Stimulated activated CD8-positive, alpha-beta memory T cell treated with anti-CD3 and anti-CD28 coated beads, Interleukin-2, amount 100 ng/mL, for 48 hours (primary cell): ENCODE measurements at places on chromosomes 1 and 21.

DNA sequence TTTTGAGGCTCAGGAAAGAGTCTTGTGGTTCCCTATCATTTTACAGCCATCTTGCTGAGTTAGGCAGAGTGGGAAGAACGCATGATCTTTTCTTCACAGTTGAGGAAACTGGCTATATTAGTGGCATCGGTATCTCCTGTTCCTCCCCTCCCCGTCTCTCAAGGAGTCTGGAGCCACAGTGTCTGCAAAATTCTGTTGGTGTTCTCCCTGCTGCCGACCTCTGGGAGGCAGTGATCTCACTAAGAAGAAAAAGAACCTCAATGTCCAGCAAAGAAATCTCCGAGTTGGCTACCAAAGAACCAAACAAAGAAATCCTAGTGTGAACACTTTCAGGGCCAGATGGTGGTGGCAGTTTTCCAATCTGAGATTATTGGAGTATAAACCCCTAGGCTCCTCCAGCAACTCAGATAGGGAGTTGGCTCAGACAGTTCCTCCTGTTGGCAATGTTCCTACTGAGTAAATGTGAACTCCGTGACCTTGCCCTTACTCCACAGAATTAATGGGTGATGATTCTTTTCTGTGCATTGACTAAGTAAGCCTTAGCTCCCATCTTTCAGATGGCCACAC is 41.2 kb downstream of the PRAMEF20 start:
- no peak for DNase-seq

- DNase-seq = no peak
Measured at GRCh38 chr1:170874671-170875070, 60.7 kb upstream of the MROH9 start.

DNA sequence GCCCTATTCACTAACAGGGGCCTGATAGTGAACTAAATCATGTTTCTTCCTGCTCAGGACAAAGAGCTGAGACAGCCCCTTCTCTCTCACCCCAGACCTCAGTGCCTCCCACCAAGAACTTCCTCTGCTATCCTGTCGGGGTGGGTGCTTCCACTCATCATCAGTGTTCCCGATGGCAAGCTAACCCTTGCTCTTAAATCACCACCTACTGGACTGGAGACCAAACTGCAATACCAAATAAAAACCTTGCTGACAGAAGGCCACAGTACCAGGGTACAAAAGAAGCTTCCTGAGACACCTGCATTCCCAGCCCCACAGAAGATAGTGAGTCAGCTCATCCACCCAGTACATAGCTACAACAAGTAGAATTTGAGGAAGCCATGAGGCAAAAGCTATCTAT is 799.5 kb downstream of the LTN1 start:
- DNase-seq = no peak

- peak; percentile 36 for DNase-seq
Measured at GRCh38 chr1:113929750-113930498, 800 bp downstream of the HIPK1 start.

GRCh38 chr1:92476071-92476631 is 10.6 kb downstream of the GFI1 start:
- DNase-seq = peak; percentile 46

DNA sequence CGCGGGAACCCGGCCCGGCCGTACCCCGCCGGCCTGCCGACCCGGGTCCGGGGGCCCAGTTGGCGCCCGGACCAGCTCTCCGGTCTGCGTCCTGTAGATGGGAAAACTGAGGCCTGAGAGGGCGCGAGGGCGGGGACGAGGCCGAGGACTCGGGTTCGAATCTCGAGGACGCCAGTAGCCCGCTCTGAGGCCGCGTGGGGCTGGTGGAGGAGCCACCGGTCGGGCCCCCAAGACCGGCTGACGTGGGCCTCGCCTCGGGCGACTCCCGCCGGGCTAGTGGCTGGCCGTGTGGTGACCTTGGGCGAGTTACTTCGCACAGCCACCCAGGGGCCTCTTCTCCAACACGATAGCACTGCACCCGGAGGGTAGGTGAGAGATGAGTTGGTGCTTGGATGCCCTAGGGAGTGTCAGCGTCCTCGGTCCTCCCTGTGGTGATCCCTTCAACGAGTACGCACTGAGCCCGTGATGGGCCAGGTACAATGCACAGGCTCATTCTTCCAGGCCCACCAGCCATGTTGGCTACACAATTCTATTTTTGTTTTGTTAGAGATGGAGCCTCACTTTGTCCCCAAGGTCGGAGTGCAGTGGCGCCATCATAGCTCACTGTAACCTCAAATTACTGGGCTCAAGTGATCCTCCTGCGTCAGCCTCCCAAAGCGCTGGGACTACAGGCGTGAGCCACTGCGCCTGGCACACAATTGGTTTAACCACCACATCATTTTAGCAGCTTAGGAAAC is 404 bp upstream of the SCMH1 start:
- DNase-seq = peak; percentile 27
